A549 treated with CORT108297 at 1 μM for 4 hours (cell line): ENCODE measurements at places on chromosomes 16 and 17. TPM values are rescaled to one million over a fixed set of nuclear protein-coding genes. Genes with fewer than 3 reads are reported as not detected.

Gene CCDC200
- total RNA-seq, result not detected in 5 replicates

Gene ARL5C
- total RNA-seq, result not detected in 5 replicates

Gene TSR1
- 56.6 to 72.5 TPM (median 60.4 TPM) in 5 replicates for total RNA-seq

Gene MT1F
- total RNA-seq, result 11.8 to 21.5 TPM (median 13.0 TPM) in 5 replicates

Gene SLFN13
- 3.5 to 6.0 TPM (median 4.0 TPM) in 5 replicates for total RNA-seq

Gene TNP2
- not detected in 5 replicates for total RNA-seq

Gene CES3
- total RNA-seq, result 1.8 to 2.3 TPM (median 2.1 TPM) in 5 replicates

Gene KRTAP9-2
- total RNA-seq, result not detected in 5 replicates

Gene KRT33A
- not detected in 5 replicates for total RNA-seq

Gene OTOA
- 0.03 to 0.16 TPM (median 0.05 TPM) in 4 of 5 replicates, not detected in the other for total RNA-seq

Gene KIF19
- 0.03 TPM in 1 of 5 replicates, not detected in the others for total RNA-seq

Gene TGFB1I1
- total RNA-seq, result 35.9 to 63.4 TPM (median 47.8 TPM) in 5 replicates

Gene CIITA
- total RNA-seq, result 0.05 to 0.15 TPM (median 0.13 TPM) in 5 replicates

Gene MT1A
- 17.2 to 22.0 TPM (median 18.8 TPM) in 5 replicates for total RNA-seq

Gene CCL8
- total RNA-seq, result not detected in 5 replicates

Gene NPIPB9
- total RNA-seq, result 1.4 to 2.3 TPM (median 1.7 TPM) in 5 replicates

Gene MRPL12
- total RNA-seq, result 218 to 333 TPM (median 307 TPM) in 5 replicates

Gene MYLK3
- 0.01 to 0.09 TPM (median 0.07 TPM) in 5 replicates for total RNA-seq

Gene TBC1D3D
- 0.05 to 0.16 TPM (median 0.10 TPM) in 4 of 5 replicates, not detected in the other for total RNA-seq

Gene MTMR4
- total RNA-seq, result 6.0 to 10.4 TPM (median 9.1 TPM) in 5 replicates

Gene APOBR
- 0.05 to 0.07 TPM (median 0.06 TPM) in 5 replicates for total RNA-seq
